ENCODE measurements at places on chromosomes 3 and 15.

DNA sequence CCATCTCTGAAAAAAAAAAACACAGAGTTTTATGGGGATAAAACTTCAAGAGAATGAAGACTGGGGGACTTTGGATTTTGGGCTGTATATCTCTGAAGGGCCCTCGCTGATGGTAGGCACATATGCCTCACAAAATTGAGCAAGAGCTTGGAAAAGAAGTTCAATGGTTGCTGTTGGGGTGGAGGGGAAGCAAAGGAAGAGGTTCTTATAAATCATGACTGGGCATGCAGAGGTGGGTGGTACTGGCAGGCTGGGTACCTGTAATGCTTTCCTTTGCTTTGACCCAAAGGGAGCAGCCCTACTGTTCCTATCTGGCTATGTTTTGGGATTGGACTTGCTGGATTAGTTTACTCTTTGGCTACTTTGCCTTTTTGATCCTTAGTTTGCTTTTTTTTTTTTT, 6.0 kb upstream of the RTP1 start:
- DNase-seq, result no peak

DNA sequence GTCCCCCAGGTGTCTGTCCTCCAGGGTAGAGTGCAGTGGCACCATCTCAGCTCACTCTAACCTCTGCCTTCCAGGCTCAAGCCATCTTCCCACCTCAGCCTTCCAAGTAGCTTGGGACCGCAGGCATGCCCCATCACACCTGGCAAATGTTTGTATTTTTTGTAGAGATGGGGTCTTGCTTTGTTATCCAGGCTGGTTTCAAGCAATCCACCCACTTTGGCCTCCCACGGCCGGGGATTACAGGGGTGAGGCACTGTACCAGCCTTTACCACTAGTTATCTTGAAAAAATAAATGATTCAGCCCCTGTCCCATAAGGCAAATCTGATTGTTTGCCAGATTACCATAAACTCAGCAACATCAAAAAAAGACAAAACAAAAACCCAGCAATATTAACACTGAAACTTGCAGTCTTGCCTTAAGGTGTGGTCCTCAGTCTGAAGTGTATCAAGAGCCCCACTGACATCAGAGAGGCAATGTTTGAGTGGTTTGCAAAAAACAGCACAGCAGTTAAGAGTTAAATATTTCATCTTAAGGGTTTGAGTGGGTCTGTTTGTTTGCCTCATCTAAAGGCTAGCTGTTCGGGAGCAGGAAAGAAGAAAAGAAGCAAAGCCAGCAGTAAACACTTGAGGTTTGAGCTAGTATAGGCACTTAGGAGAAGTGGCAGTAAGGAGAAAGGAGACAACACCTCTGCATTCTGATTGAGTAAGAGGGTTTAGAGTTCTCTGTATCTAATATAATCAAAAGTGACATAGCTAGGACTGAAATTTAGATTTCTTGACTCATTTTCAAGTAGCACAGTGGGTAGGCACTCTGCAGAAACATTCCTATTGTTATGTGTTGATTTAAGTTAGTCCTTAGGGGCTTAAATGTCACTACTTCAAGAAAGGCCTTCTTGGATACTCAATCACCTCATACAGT, 26.3 kb upstream of the EDEM1 start:
- no peak for DNase-seq

DNA sequence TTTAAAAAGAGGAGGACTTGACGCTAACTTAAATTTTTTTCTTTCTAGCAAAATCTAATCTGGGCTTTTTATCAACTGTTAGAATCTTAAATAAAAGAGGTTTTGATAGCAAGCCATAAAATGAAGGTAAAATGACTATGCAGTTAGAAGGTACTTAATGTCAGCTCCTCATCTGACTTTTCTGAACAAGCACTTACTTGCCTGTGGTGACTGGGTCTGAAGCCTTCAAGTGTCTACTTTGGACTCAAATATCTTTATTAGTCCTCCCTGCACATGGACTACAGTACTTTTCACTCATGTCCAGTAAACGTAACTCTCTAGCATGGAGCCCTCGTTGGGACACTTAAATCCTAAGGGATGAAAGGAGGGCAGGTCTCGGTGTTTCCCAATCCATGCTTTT, 135.9 kb downstream of the P2RY1 start:
- no peak for DNase-seq

GRCh38 chr3:158802409-158803268, 785 bp downstream of the MFSD1 start:
- DNase-seq, result no peak

DNA sequence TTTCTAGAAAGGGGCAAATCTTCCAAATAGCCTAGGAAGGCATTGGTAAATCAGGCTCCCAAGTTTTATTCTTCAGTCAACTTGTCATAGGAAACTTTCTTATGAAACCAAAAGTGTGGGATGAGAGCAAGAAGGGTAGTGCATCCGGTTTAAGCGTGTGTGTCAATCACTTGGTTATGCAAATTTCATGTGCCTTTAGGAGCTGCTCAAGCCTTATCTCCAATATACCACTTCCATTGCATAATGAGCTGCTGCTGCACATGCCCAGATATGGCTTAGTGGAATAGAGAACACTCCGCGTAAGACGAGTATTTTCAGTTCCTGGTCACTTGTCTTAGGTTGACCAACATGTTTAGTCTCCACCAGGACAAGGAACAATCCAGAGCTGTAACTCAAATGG, 242.1 kb downstream of the CBLB start:
- no peak for DNase-seq

DNA sequence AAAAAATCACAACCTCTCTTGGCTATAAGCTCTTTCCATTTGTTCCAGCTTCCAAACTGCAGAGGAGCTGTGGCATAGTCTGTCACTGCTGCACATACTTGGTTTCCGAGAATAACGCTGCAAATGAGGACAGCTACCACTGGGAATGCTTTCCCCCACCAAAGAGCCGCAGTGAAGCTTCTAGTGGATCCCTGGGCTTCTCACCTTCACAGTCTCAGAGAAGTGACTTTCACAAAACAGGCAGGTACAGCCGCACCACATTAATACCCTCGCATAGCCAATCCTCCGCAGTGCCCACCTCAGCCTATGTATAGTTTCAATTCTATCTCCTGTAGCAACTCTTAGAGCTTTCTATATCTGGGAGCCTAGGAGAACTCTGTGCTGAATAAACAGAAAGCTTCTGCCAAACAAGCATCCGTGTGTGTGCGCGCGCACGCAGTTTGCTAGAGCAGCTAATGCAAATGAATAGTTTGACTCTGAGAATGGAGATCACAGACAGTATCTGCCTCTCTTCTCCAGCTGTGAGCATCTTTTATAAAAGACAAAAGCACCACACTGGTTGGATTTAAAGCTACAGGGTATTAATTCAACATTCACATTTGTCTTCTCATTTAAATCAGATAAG, 81.9 kb upstream of the PLXND1 start:
- peak; percentile 10 for DNase-seq

- no peak for DNase-seq
These were observed 95.6 kb downstream of the ECT2 start for GRCh38 chr3:172846103-172846561.

- no peak for DNase-seq
These were observed 710.3 kb downstream of the ZBBX start for GRCh38 chr3:166669781-166670180.

- no peak for DNase-seq
These were observed 11.1 kb upstream of the RTP2 start for GRCh38 chr3:187713504-187713903.

DNA sequence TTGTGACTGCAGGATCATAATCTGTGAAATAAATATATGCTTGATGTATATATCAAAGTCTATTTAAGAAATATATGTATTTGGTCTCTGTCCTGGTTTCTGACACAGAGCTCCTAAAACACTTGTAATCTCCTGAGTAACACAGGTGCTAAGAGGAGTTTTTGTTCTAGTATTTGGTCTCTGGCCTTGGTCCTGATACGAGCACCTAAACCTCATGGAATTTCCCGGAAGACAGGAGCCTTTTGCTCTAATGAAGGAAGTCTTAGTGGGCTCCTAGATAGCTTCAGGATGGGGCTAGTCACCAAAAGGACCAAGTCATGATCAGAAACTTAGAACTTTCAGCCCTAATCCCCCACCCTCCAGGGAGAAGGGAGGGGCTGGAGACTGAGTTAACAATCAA, 19.2 kb upstream of the MUSTN1 start:
- no peak for DNase-seq

DNA sequence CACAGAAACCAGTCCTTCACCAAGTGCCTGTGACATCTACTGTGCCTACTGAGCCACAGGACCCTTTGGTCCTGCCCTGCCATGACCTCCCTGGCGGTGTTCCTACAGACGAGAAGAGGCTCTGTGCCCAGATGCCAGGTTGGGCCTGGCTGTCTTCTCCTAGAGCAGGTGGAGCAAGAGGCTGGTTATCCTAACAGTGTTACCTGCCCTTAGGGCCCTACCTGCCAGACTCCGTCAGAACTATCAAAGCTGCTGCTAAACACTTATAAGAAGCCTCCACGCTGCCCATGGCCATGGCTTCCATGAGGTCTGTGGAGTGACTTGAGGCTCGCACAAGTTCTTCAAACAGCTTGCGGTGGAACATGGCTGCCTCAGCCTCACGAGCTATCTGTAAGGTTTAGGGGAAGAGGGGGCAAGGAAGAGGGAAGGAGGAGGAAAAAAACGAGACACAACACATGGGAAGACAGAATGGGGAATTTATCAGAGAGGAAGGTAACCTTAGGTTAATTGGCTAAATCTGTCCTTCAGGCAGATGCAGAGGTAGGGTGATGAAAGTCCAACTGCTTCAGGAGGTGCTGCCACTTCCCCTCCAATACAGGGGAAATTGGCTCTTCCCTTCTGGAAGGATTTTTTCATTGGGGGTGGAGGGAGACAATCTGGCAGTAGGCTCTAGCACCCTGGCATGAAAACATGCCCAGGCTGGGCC, 5.4 kb upstream of the GRAMD2A start:
- no peak for DNase-seq

DNA sequence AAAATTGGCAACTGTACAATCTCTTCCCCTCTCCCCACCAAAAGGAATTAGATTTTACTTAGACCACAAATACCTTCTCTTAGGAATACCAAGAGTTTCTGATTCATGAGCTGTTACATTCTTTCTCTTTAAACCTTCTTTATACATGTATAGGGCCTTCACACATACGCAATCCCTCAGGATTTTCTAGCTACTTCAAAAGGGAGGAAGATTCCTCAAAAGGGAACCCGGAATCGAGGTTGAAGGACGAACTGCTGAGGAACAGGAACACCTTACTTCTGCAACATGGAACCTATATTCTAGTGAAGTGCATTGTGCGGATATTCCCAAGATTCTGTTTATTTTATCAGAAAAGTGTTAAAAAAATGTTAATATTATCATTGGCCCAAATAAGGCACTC, 52.3 kb downstream of the GABRB3 start:
- DNase-seq, result no peak

GRCh38 chr3:102531686-102532085, 96.9 kb downstream of the ZPLD1 start:
- no peak for DNase-seq

GRCh38 chr3:14649466-14649865, 2.1 kb upstream of the CCDC174 start:
- no peak for DNase-seq

- no peak for DNase-seq
These were observed 28.6 kb downstream of the FAM240A start for GRCh38 chr3:46640927-46641326.

GRCh38 chr15:52438047-52438446, 90.6 kb downstream of the MYO5A start:
- no peak for DNase-seq

DNA sequence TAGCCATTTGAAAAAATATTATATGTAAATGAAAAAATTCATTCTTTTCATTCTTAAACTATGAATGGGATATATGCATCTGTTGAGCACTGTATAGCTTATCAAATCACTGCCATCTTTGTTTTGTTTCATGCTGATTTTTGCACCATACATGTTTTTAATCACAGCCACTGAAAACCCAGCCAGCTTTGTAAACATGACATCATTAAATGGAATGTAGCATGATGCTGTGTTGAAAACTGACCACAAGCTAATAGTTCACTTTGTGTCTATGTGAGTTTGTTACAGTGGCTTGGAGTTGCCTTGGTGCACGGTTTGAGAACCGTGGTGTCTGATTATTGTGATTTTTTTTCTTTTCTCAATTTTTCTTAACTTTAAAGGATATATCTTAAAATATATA, 75.7 kb downstream of the GMPS start:
- no peak for DNase-seq

- DNase-seq, result no peak
These were observed 41.1 kb upstream of the APH1B start for GRCh38 chr15:63236272-63236671.

DNA sequence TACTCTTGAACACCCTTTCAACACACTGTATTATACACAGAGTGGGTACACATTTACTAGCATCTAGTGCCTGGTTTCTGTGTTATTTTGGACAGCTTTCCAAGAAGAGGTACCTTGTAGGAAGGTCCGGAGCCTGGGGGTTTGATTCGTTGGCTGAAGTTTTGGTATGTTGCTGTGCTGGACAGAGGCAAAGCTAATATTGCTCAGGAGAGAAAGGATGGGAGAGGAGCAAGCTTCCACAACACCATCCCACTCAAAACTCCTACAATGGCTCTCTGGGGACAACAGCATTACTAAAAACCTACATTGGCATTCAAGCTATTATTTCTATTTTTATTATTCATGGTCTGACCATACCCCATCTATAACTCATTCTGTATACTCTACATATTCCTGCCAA, 1.1 kb upstream of the LYSMD2 start:
- DNase-seq, result no peak

DNA sequence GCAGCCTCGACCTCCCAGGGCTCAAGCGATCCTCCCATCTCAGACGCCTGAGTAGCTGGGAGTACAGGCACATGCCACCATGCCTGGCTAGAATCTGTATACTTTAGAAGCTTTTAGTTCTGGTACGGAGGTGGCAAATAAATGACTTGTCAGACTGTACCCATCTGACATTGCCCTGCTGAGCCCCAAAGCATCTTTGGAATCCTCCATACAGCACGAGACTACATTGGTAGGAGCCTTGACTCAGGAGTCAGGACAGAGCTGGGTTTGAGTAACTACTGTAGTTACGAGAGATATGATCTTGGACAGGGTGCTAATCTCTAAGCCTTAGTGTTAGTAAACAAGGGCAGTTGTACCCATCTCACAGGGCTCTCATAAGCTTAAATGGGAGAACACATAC, 67.8 kb upstream of the NPHP3 start:
- no peak for DNase-seq

DNA sequence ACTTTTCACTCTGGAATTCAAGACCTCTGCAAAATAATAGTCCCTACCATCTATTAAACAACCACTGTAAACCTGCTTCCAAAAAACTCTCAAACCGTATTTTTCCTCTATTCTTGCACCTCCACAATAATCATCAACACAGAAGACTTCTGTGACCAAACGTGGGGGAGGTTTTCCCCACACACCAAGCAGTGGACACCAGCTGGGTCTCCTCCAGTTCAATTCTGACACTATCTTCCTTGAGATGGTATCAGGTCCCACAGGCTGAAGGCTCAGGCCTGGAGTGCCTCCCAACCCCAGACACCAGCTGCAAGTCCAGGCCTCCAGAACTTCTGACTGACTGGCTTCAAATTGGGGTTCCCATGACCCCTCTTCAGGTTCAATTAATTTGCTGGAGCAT, 89.6 kb upstream of the RAP2B start:
- DNase-seq, result no peak

GRCh38 chr15:31328969-31329639, 2.5 kb downstream of the KLF13 start:
- DNase-seq, result no peak

All from pulmonary artery endothelial cell (primary cell).